ENCODE measurements at places on chromosomes 1 and 21. TPM values are rescaled to one million over a fixed set of nuclear protein-coding genes. Genes with fewer than 3 reads are reported as not detected.

The NR1I3 gene
- total RNA-seq: not detected

The ZNF678 gene
- 5.0 TPM for total RNA-seq

The FHAD1 gene
- 0.40 TPM for total RNA-seq

The CLCA1 gene
- not detected for total RNA-seq

The FAM177B gene
- not detected for total RNA-seq

The CPTP gene
- 40.6 TPM for total RNA-seq

The APCS gene
- not detected for total RNA-seq

The NUF2 gene
- total RNA-seq: 32.0 TPM
